Daoy (cell line): ENCODE measurements at places on chromosomes 6 and 20.
A peak's percentile ranks its signal among the peaks of the same experiment; 100 is the strongest.

DNA sequence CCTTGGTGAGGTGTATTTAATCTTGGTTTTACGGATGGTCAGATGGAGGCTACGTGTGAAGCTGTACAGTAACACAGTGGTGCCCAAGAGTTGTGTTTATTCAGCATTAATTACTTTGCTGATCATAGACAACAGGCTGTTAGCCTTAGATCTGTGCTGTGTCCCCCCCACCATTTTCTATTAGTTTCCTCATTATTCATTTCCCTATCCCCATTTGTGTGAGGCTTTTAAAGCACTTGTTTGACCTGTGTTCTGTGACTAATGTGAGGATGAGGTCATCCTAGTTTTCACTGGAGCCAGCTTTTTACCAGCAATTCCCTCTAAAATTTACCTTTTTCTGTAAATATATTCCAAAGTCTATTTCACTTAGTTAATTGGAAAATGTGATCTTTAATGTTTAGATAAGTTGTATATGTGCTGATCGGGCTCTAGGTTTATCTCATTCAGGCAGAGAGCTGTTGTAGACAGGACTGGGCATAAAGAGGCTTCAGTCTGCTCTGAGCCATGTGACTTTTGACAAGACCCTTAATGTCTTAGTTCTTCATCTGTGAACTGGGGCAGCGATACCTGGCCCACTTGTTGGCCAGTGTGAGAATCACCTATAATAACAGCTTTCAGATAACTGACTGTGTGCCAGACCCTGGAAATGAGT is 8.4 kb downstream of the MAPRE1 start:
- DNase-seq: no peak

DNA sequence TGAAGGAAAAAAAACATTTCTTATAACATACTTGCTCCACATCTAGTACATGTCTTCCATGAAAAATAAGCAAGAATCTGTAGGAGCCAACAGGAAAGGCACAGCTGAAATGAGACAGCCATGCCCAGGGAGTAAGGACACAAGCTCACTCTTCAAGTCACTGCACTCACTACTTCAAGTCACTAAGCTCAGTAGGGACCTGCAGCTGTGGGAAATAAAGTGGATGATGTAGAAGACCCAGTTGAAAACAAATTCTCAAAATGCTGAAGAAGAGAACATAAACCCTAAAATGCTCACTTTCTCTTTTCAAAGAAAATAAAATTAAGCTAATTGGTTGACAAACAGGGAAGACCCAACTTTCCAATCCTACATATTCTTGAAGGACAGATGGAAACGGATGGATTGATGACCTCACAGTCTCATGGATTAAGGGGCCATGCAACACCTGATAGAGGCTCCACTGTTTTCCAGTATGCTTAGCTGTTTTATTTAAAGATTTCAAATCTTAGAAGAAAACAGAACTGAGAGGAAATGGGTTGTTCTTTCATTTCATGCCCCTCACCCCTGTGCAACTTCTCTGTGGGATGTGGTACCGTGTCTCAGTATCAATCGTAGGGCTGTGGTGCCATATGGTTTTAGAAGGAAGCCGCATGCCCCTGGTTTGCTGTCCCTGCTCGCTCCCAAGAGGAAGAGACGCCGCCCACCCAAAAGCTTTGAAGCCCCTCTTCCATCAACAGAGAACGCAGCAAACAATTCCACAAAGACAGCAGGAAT is 133.3 kb downstream of the WDR27 start:
- DNase-seq: no peak

DNA sequence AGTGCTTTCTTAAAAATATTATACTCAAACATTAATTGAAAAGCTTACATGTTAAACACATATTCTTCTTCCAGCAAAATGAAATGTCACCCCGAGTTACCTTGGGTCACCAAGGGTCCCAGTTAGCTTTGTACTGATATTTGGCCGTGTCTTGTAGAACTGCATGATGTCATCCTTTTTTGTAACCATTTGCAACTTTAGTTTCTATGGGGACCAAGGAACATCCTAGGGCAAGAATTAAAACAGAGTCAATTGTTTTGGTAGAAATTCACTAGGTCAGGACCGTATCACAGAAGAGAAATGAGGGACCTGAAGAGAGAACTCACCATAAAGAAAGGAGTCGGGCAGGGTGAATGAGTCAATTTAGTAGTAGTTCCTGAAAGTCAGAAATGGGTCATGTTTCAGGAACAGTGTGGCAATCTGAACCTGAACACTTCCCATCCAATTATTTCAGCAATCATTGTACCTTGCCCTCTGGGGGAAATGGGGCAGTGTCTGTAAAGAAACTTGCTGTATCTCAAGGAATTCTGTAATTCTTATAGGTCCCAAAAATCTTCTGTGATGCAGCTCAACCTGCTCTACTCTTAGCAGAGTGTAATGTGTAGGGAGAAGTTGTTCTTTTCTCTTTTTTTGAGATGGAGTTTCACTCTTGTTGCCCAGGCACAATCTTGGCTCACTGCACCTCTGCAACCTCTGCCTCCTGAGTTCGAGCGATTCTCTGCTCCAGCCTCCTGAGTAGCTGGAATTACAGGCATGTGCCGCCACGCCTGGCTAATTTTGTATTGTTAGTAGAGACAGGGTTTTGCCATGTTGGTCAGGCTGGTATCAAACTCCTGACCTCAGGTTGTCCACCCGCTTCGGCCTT is 5.3 kb upstream of the AKAP7 start:
- no peak for DNase-seq

GRCh38 chr6:125304970-125305660 is 3.3 kb upstream of the HDDC2 start:
- no peak for DNase-seq

GRCh38 chr6:157602521-157603295 is 220.3 kb upstream of the SNX9 start:
- DNase-seq: no peak

GRCh38 chr6:44608175-44608574 is 220.7 kb downstream of the CDC5L start:
- DNase-seq: no peak

- DNase-seq: no peak
Observed at GRCh38 chr6:132495604-132496079, 17.3 kb downstream of the STX7 start.

DNA sequence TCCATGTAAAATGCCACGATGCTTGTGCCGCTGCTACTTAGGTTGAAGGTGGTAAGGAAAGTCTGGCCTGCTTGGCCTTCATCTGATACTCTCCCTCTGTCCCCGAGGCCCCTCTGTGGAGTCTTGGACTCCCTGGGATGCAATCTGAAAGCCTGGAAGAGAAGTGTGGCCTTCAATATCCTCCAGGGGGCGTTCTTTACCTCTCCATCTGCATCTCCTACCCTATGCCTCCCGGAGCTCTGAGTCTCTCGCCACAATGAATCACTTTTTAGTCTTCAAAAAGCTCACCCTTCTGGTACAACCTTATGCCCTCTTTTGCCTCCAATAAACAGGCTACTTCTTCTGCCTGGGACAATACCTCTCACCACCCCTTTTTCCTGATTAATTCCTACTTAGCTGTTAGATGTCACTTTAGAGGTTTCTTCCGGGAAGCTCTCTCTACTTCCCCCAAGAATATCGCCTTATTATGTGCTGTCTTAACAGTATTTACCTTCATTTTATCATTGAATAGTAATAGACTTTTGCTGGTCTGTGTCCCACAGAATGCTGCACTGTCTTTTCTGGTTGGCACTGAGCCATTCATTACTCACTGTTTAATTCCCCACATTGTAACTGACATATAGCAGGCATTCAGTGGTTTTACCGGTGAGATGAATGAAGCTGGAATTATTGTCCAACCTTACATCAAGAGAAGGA is 13.9 kb upstream of the ATG5 start:
- DNase-seq: peak; percentile 79

DNA sequence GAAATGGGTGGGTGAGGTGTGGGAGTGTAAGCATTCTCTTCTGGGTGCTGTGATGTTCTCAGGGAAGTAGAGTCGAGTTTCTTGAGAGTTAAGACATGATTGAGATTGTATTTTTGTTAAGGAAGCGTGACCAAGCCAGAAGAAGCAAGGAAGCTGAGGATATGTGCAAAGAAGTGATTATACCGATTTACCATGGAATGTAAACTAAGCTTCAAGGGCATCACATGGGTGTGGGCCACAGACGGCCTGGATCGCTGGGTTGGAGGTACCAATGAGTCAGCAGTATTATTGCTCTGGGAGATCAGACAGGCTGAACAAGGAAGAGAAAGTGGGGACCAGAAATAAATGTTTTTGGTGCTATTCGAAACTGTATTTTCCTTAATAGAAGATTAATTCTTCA is 184.1 kb upstream of the GMDS start:
- DNase-seq: peak; percentile 44

DNA sequence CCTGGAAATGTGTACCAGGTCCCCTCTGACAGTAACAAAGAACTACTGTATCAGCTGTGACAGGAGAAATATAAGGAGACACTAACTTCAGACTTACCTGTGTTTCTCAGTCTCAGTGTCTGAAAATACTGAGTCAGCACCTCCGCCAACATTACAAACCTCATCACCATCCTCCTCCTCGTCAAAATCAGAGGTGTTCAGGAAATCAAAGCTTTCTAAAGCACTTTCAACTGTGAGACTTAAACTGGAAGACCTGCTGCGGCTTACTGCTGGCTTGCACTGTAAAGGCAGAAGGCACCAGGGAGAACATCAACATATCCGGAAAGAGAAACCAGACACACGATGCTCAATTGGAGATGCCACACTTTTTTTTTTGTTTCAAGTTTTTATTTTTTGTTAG is 40.3 kb upstream of the ARMH2 start:
- no peak for DNase-seq

- DNase-seq: no peak
Observed at GRCh38 chr20:36074983-36075382, 79.6 kb upstream of the EPB41L1 start.

DNA sequence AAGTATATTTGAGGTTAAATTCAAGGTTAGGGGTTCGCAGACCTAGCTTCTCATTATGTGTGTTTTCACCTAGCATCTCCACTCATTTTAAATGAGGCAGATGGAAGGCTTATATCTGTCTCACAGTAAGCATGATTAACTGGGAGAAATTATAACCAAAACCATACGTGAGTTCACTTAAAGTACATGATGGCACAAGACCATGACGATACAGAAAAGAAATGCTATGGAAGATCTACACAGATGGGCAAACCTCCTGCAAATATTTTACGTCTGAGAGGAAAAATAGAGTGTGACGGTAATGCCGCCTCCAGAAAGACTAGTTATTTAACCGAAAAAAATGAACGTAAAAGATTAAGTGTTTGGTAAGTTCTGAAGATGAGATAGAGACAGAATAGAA is 337.8 kb downstream of the FARS2 start:
- no peak for DNase-seq
